CD4-positive, alpha-beta T cell treated with Interleukin-15 for 4 hours (primary cell): ENCODE measurements at places on chromosomes 12 and 14.
A peak's percentile ranks its signal among the peaks of the same experiment; 100 is the strongest.

- no peak for DNase-seq
Measured at GRCh38 chr12:124448241-124448954, 119.0 kb downstream of the NCOR2 start.

GRCh38 chr12:26266881-26267280, 71.5 kb downstream of the SSPN start:
- no peak for DNase-seq

- no peak for DNase-seq
Measured at GRCh38 chr12:50728417-50728816, 35.5 kb upstream of the ATF1 start.

DNA sequence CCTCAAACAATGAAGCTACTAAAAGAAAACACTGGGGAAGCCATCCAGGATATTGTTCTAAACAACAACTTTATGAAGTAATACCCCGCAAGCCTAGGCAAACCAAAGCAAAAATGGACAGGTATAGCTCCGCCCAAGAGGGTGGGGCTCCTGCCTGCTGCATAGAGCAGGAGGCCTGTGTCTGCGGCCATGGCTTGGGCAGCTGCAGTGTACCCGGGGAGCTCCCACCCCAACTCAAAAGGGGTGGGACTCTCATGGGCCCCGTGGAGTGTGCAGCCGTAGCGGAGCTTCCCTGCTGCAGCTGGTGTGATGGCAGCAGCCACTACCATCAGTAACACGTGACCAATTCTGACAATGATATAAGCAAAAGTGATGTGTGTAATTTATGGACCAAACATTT, 264.2 kb upstream of the KITLG start:
- no peak for DNase-seq

GRCh38 chr12:105240228-105240627, 4.3 kb upstream of the APPL2 start:
- DNase-seq = no peak

GRCh38 chr14:63276492-63277342, 42.0 kb downstream of the GPHB5 start:
- peak; percentile 12 for DNase-seq

DNA sequence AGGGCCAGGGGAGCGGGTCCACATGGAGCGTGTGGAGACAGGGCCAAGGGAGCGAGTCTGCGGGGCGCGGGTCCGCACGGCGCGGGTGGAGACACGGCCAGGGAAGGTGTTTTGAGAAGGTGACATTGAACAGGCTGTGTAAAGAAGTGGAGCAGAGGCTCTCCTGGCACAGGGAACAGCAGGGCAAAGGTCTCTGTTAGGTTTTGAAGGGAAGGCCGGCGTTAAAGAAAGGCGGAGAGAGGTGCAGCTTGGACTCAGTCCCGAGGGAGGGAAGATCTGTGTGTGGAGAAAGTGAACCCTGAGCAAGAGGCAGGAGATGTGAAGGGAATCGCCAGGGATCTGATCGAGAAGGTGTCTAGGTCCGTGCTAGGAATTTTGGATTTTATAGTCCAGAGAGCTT, 1.8 kb downstream of the PXMP2 start:
- no peak for DNase-seq

DNA sequence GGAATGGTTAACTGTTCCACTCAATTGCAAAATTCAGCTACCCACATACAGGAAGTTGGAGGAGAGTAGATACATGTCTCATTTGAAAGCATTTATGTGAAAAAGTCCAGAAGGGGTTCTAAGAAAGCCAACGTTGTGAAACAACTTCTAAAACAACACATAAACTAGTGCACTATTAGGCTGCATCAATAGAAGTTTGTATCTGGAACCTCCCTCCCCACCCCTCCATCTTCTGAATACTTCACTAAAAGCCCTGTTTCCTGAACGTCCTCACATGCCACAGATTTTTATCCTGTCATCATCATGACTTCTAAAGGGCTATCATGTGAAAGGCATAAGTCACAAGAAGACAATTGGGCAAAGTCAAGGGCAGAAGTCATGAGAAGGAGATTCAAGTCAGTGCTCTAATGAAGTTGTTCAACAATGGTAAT, 5.5 kb downstream of the KRT79 start:
- no peak for DNase-seq

DNA sequence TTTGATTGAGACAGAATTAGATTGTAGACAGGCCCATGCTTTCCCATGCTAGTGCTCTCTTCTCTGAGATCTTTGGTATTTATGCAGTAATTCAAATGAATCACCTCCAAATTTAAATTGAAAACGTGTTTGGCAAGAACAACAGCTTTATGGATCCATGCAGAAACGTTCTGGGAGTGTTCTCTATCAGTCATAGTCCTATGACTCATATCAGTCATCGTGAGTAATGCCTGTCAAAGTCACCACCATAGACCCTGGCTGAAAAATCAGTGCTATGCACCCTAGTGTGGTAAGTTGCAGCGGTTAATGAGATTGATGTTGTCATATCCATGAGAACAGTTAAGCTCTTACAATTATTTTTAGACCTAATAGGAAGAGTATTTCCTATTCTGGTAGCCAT, 90.1 kb upstream of the FOXG1 start:
- no peak for DNase-seq

GRCh38 chr12:47808050-47808449, 11.7 kb downstream of the HDAC7 start:
- DNase-seq = peak; percentile 90

GRCh38 chr12:68042212-68042699, 53.0 kb downstream of the IFNG-AS1 start:
- DNase-seq = peak; percentile 33

GRCh38 chr12:4518106-4518728, 20.5 kb upstream of the RAD51AP1 start:
- DNase-seq = no peak

DNA sequence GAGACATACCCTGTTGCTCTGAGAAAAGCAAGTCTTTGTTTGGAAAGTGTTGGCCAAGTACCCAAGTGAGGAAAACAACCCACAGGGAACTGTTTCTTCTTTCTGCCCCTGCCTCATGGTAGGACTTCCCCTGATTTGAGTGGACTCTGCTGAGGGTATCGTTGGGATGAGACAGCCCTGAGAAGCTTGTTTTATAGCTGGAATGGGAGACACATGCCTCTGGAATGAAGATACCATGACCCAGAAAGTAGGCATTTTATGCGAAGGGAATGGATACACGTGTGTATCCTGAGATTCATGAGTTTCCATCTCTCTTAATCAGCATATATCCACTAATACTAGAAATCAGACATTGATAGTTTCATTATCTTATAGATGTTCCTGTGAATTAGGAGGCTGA, 382.3 kb downstream of the ATP23 start:
- DNase-seq = no peak

GRCh38 chr14:104609666-104610065, 5.1 kb upstream of the TMEM179 start:
- DNase-seq = no peak

DNA sequence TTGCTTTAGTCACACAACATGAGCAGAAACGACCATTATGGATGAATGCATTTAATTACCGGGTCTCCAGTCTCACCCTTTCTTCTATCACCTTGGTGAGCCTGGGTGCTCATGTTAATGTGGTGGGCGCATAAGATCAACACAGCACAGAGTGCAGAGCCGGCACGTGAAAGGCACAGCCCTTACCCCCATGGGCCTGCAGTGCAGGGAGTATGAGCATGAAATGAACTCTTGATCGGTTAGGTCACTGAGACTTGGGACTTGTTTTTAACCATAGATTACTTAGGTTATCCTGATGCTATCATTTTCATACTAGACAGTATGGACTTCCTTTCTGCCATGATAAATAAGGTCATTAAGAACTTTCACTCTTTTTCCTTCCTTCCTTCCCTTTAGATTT, 156.8 kb downstream of the CRADD start:
- no peak for DNase-seq

DNA sequence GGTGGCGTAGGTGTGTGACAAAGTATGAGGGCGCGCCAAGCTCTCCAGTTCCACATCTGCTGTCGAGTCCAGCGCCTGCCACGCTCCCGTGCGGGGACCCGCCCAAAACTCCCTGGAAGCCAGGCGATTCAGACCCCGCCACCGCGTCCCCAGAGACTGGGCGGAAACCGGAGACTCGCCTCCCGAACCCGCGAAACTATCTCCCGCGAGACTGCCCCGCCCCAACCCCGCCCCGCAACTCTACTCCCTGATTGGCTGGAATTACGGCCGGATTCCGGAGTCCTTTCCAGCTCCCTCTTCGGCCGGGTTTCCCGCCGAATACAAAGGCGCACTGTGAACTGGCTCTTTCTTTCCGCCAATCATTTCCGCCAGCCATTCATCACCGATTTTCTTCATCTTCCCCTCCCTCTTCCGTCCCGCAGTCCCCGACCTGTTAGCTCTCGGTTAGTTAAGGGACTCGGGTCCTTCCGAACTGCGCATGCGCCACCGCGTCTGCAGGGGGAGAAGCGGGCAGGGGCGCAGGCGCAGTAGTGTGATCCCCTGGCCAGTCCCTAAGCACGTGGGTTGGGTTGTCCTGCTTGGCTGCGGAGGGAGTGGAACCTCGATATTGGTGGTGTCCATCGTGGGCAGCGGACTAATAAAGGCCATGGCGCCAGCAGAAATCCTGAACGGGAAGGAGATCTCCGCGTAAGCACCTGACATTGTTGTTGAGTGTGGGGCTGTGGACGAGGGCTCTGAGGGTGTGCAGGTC, at the start of gene MTHFD1:
MTHFD1 (plus strand) TSS at position 572 of the 751 bp plus-strand sequence; CDS start at position 647, 75 bp downstream.
- DNase-seq = peak; percentile 96

- DNase-seq = no peak
Measured at GRCh38 chr14:83255727-83256090, 1722.1 kb upstream of the SEL1L start.
